PC-9 (cell line): ENCODE measurements at places on chromosomes 4 and X. TPM values are rescaled to one million over a fixed set of nuclear protein-coding genes. Genes with fewer than 3 reads are reported as not detected.

USP17L11 gene
- total RNA-seq: not detected in 2 replicates

PDZD4 gene
- 0.17 and 0.25 TPM in 2 replicates for total RNA-seq

GPRIN3 gene
- total RNA-seq: 0.02 and 0.05 TPM in 2 replicates

CT45A10 gene
- not detected in 2 replicates for total RNA-seq

TRIM61 gene
- 0.61 and 0.70 TPM in 2 replicates for total RNA-seq

GAB3 gene
- total RNA-seq: 0.17 and 0.63 TPM in 2 replicates

GAGE1 gene
- total RNA-seq: not detected in 2 replicates

SUV39H1 gene
- total RNA-seq: 10.5 and 11.7 TPM in 2 replicates

IL21 gene
- not detected in 2 replicates for total RNA-seq

SOWAHD gene
- 1.4 and 2.8 TPM in 2 replicates for total RNA-seq

SASH3 gene
- total RNA-seq: not detected in 2 replicates

DNA sequence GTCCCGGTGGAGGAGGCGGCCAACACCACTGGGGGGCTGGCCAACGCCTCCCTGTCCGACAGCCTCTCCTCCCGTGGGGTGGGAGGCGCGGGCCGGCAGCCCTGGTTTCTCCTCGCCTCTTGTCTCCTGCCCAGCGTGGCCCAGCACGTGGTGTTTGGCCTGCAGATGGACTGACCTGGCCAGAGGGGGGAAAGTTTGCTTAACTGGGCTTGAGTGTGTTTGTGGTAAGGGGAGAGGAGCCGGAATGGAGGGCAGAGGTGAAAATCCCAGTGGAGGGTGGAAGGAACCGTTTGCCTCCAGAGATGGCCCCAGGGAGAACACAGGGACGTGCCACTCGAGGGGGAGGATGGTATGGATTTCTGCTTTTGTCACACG lies 27.6 kb downstream of the NYX start:
- H3K4me1 ChIP-seq: no peaks in the 10 kb centered on the region
- no peak overlapping the region for H3K4me3 ChIP-seq
- no peaks in the 10 kb centered on the region for H3K36me3 ChIP-seq
- H3K27me3 ChIP-seq: no peaks in the 10 kb centered on the region
- H3K27ac ChIP-seq: no peak overlapping the region

- no peak overlapping the region for H3K27ac ChIP-seq
- no peaks in the 10 kb centered on the region for H3K36me3 ChIP-seq
- peak; percentile 57 for DNase-seq
- H3K27me3 ChIP-seq: no peaks in the 10 kb centered on the region
These were observed 108.0 kb downstream of the TMEM131L start for GRCh38 chr4:153573881-153574802.

GRCh38 chrX:9958183-9958582 lies 9.0 kb upstream of the CLDN34 start:
- no peaks in the 10 kb centered on the region for H3K27me3 ChIP-seq
- H3K4me3 ChIP-seq: no peak overlapping the region
- H3K36me3 ChIP-seq: no peaks in the 10 kb centered on the region
- DNase-seq: no peak

DNA sequence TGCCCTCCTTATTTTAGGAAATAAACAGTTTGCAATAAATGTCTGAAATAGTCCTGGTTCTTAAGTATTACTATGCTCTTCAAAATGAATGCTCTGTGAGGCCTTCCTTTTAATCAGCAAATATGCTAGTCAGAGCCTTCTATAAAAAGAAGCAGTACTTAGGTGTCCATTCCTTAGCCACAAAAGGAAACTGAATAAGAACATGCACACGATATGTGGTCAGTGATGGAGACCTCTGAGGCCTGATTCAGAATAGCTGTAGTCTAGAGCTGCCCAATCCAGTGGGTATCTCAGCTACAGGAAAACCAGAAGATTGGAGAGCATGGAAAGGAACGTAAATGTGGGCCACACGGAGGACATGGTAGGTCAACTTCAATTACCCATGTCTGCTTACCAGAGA lies 141.8 kb downstream of the RASL11B start:
- H3K4me1 ChIP-seq: no peaks in the 10 kb centered on the region
- no peak overlapping the region for H3K27ac ChIP-seq
- no peaks in the 10 kb centered on the region for H3K27me3 ChIP-seq

DNA sequence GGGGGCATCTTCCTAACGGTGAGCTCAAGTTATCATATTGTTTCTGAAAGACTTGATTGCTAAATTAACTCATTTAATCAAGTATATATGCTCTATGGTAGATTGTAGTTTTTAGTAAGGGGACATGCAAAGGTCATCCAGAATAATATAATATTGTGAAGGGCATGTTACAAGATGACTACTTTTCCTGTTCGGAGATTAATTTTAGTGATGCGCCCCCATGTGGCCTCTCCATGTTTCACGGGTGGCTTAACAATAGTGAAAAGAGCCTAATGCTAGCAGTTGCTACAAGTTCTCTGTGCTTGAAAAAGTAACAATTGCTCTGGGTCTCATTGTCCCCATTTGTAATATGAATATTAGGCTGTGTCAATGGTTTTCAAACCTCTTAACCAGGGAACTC lies 12.2 kb downstream of the SMPX start:
- no peak overlapping the region for H3K4me3 ChIP-seq
- no peaks in the 10 kb centered on the region for H3K27me3 ChIP-seq
- H3K4me1 ChIP-seq: no peaks in the 10 kb centered on the region
- no peaks in the 10 kb centered on the region for H3K36me3 ChIP-seq

DNA sequence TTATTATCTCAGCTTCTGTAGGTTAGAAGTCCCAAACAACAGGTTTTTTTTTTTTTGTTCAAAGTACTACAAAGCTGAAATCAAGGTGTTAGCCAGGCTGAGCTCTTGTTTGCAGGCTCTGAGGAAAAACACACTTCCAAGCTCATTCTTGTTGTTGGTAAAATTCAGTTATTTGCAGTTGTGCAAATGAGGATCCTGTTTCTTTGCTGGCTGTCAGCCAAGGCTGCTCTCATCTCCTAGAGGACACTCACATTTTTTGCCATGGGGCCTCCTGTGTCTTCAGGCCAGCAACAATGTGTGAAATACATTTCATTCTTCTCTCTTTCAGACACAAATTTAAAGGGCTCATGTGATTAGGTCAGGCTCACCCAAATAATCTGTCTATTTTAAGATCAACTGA lies 60.3 kb upstream of the HSD17B10 start:
- H3K27me3 ChIP-seq: no peaks in the 10 kb centered on the region
- H3K4me1 ChIP-seq: no peaks in the 10 kb centered on the region
- no peak for DNase-seq
- H3K36me3 ChIP-seq: no peaks in the 10 kb centered on the region

DNA sequence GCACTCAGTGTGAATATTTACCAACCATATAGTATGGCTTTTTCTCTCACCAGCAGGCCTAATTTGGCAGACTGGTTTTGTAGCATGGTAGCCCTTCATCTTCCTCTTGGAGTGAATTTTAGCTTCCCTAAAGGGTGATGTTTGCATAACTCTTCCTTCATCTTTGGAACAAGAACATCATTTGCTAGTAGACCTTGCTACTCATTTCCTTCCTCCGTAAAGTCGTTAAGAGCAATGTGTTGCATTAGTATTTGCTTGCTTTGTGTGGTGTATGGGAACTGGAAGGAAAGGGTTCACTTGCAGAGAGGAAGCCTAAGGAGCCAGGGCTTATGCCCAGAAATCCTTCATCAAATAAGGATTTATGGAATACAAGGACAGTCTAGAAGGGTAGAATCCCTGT lies 50.2 kb upstream of the PGRMC2 start:
- DNase-seq: no peak
- peaks cover 25% of the 10 kb centered on the region for H3K4me1 ChIP-seq
- no peaks in the 10 kb centered on the region for H3K36me3 ChIP-seq
- no peaks in the 10 kb centered on the region for H3K27me3 ChIP-seq
- peak overlapping the region; percentile 57 for H3K27ac ChIP-seq

DNA sequence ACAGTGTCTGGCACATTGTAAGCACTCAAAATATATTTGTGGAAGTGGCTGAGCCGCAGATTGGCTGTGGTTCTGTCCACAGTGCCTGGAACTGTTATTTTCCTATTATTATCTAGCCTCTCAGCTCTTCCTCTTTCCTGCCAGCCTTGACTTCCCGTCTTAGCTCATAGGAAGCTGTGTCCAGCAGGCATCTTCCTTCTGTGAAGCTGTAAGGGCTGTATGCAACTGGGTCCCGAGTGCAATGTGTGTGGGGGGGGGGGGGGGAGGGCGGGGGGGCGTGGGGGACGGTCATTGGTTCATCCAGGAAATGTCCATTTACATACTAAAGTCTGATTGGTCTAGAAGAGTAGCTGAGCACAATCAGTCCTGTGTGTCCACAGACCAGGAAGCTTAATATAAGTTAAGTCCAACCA lies 210.7 kb downstream of the PDGFRA start:
- H3K4me3 ChIP-seq: no peak overlapping the region
- no peaks in the 10 kb centered on the region for H3K27me3 ChIP-seq
- H3K27ac ChIP-seq: no peak overlapping the region
- no peak for DNase-seq
- no peaks in the 10 kb centered on the region for H3K4me1 ChIP-seq
- no peaks in the 10 kb centered on the region for H3K36me3 ChIP-seq

- no peak for DNase-seq
- H3K36me3 ChIP-seq: no peaks in the 10 kb centered on the region
- H3K4me3 ChIP-seq: no peak overlapping the region
- no peaks in the 10 kb centered on the region for H3K27me3 ChIP-seq
- no peak overlapping the region for H3K27ac ChIP-seq
- no peaks in the 10 kb centered on the region for H3K4me1 ChIP-seq
These were observed 96.3 kb downstream of the C4orf51 start for GRCh38 chr4:145776208-145776607.

GRCh38 chr4:171582961-171583581 lies 230.1 kb upstream of the GALNTL6 start:
- no peaks in the 10 kb centered on the region for H3K27me3 ChIP-seq
- H3K4me3 ChIP-seq: no peak overlapping the region
- H3K36me3 ChIP-seq: no peaks in the 10 kb centered on the region

DNA sequence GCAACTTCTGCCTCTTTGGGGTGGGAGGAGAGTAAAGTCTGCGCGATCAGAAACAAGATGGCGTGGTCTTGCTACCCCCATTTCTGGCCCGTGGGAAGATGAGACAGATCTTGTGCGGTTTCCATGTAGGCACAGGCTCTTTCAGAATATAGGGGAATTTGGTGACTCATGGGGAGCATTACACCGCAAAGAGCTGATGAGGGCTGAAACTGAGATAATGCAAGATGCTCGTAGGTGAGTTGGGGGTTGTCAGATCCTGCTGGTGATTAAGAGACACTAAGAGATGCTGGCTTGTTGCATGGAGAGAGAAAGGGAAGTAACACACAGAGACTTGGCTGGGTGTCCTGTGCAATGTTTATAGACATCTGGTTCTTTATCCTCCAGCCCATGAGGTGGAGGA lies 1.5 kb downstream of the EVC start:
- 0 out of 2 replicates have a peak, but pooled peaks cover 3% of the 10 kb centered on the region for H3K4me1 ChIP-seq
- no peak overlapping the region for H3K4me3 ChIP-seq
- DNase-seq: no peak
- H3K27me3 ChIP-seq: no peaks in the 10 kb centered on the region

- DNase-seq: no peak
- H3K36me3 ChIP-seq: 0 out of 2 replicates have a peak, but pooled peaks cover 4% of the 10 kb centered on the region
- no peak overlapping the region for H3K4me3 ChIP-seq
- H3K27ac ChIP-seq: no peak overlapping the region
These were observed 37.0 kb downstream of the STK26 start for GRCh38 chrX:132059973-132060540.

GRCh38 chr4:106364282-106364681 lies 4.3 kb downstream of the GIMD1 start:
- no peaks in the 10 kb centered on the region for H3K4me1 ChIP-seq
- no peak overlapping the region for H3K27ac ChIP-seq
- no peak overlapping the region for H3K4me3 ChIP-seq
- H3K36me3 ChIP-seq: no peaks in the 10 kb centered on the region

DNA sequence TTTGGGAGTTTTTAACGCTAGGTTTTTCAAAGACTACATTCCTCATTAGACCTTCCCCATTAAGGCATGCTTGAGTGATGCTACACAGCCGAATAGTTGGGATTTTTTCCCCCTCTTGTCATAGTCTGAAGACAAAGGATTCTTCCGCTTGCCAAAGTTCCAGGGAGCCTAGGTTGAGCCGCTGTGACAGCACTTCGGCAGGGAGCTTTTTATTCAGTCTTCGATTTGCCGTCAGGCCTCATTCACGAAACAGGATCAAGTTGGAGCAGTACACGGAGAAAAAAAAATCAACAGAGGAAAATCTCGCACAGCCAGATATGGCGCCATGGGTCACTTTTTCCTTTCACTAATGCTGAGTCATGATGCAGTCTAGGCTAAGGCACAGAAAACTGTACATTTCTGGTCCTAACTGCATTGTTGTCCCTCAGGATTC lies 24.3 kb downstream of the SHROOM3 start:
- H3K27ac ChIP-seq: peak overlapping the region; percentile 77
- no peaks in the 10 kb centered on the region for H3K36me3 ChIP-seq
- H3K27me3 ChIP-seq: no peaks in the 10 kb centered on the region
- DNase-seq: peak; percentile 66
- no peak overlapping the region for H3K4me3 ChIP-seq

GRCh38 chr4:140738139-140738538 lies 18.0 kb downstream of the TBC1D9 start:
- DNase-seq: no peak
- H3K4me3 ChIP-seq: no peak overlapping the region
- H3K4me1 ChIP-seq: peaks cover 20% of the 10 kb centered on the region
- H3K27me3 ChIP-seq: no peaks in the 10 kb centered on the region
- H3K27ac ChIP-seq: no peak overlapping the region

- no peak overlapping the region for H3K4me3 ChIP-seq
- no peaks in the 10 kb centered on the region; the same call in 1 of the 2 replicates for H3K4me1 ChIP-seq
- H3K27me3 ChIP-seq: no peaks in the 10 kb centered on the region
- no peak for DNase-seq
- H3K36me3 ChIP-seq: no peaks in the 10 kb centered on the region
- H3K27ac ChIP-seq: no peak overlapping the region
These were observed 107.2 kb upstream of the PGRMC2 start for GRCh38 chr4:128394778-128395177.

GRCh38 chrX:7925867-7926472 lies 1.2 kb downstream of the PNPLA4 start:
- H3K4me1 ChIP-seq: no peaks in the 10 kb centered on the region
- DNase-seq: peak; percentile 44
- no peaks in the 10 kb centered on the region for H3K27me3 ChIP-seq
- no peak overlapping the region for H3K27ac ChIP-seq
- H3K36me3 ChIP-seq: no peaks in the 10 kb centered on the region
- H3K4me3 ChIP-seq: peak overlapping the region; percentile 57; the same call in 1 of the 2 replicates

DNA sequence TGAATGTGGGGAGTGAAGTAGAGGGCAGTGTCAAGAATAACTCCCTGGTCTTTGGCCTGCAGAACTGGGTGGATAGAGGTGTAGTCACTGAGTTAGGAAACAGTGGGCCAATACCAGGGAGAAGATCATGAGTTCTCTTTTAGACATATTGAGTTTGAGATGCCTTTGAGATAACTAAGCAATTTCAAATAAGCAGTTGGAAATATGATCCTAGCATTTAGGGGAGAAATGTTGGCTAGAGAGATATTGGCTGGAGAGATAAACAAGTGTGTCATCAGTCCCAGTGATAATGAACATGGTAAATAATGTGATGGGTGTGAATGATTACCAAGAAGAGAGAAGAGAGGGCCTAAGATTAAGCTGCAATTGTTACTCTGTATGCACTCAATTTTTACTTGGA lies 95.3 kb upstream of the HPRT1 start:
- H3K4me1 ChIP-seq: peaks cover 19% of the 10 kb centered on the region; the same call in 1 of the 2 replicates
- no peaks in the 10 kb centered on the region for H3K27me3 ChIP-seq
- H3K36me3 ChIP-seq: no peaks in the 10 kb centered on the region
- DNase-seq: no peak

- no peak overlapping the region for H3K4me3 ChIP-seq
- H3K4me1 ChIP-seq: peaks cover 24% of the 10 kb centered on the region
- no peak overlapping the region for H3K27ac ChIP-seq
- no peak for DNase-seq
- no peaks in the 10 kb centered on the region for H3K36me3 ChIP-seq
These were observed 333.1 kb upstream of the KLF3 start for GRCh38 chr4:38330936-38331335.
